ENCODE measurements at places on chromosomes 11 and 22.

DNA sequence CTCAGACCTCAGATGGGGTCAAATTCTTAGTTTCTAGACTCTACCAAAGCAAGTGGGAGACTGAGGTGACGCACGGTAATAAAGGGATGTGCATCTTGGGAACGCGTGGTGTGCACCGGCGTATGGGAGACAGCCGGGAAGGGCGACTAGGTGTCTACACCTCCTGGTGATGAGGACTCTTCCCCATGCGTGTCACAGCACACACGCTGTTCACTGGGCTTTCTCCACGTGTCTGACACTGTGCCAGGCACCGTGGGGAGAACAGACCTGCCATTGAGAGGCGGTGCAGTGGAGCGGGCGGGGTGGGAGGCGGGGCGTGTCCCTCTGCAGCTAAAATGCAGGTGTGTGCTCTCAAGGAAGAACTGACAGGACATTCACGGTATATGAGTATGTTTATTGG lies 5.3 kb downstream of the FXYD6 start:
- DNase-seq: no peak

GRCh38 chr11:47415949-47416472 lies 7.6 kb downstream of the SLC39A13 start:
- no peak for DNase-seq

DNA sequence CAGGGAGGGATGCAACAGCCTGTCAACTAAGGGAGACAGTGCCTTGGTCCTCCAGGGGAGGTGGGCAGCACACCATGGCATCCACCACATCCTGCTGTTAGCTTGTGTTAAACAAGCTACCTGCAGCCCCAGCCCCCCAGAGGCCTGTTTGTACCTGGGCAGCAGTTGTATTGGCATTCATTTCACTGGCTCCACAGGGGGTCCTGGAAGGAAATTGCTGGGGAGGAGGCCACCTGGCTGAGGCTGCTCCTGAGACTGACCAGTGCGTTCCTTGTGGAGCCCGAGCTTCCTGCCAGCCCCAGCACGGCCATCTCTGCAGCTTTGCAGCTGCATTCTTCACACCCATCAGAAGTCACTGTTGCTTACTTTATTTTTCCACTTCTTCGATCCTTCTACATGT lies 479.9 kb downstream of the INSC start:
- DNase-seq: no peak

- no peak for DNase-seq
Measured at GRCh38 chr11:122394313-122394712, 261.2 kb upstream of the UBASH3B start.

GRCh38 chr22:38751422-38752346 lies 4.1 kb downstream of the SUN2 start:
- peak; percentile 57 for DNase-seq

- DNase-seq: peak; percentile 76
Measured at GRCh38 chr11:85810871-85811611, at the start of gene SYTL2. SYTL2 (minus strand) TSS chr11:85811141; CDS start chr11:85757725, 53,416 bp downstream.

All from stimulated activated CD4-positive, alpha-beta T cell treated with anti-CD3 and anti-CD28 coated beads, Interleukin-4, amount 100 ng/mL, for 1 hour (primary cell).